Diencephalon (tissue), 1 donor: ENCODE measurements at places on chromosomes 13 and 19. TPM values are rescaled to one million over a fixed set of nuclear protein-coding genes. Genes with fewer than 3 reads are reported as not detected.

LMTK3 gene
- 16.4 TPM for total RNA-seq

FSD1 gene
- 51.4 TPM for total RNA-seq

RELB gene
- 1.2 TPM for total RNA-seq

USHBP1 gene
- 1.8 TPM for total RNA-seq

KL gene
- total RNA-seq = 5.1 TPM

APBA3 gene
- total RNA-seq = 11.3 TPM

MED4 gene
- 46.4 TPM for total RNA-seq

SHD gene
- total RNA-seq = 10.1 TPM

ATP1A3 gene
- 423 TPM for total RNA-seq

KLK10 gene
- total RNA-seq = 3.2 TPM

CLC gene
- total RNA-seq = not detected

CYP2F1 gene
- total RNA-seq = not detected
